Stimulated activated CD4-positive, alpha-beta T cell treated with anti-CD3 and anti-CD28 coated beads, Interleukin-2, amount 100 ng/mL, for 4 hours (primary cell): ENCODE measurements at places on chromosomes 12 and 14.

- DNase-seq, result no peak
Measured at GRCh38 chr14:24394275-24394674, 4.5 kb upstream of the NYNRIN start.

- no peak for DNase-seq
Measured at GRCh38 chr14:49641697-49642129, 6.7 kb upstream of the DNAAF2 start.

DNA sequence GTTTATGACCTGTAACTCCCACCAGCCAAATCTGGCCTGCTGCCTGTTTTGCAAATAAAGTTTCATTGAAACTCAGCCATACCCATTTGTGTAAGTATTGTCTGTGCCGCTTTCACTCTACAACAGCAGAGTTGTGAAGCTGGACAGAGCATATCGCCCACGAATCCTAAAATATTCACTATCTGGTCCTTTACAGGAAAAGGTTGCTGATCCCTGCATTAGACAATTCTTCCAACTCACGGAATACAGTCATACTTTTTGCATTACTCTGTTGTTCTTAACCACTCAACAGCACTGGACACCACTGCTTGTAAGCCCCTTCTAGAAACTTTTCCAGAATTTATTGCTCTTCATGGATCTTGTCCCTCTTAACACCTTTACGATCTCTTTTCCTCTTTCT is 435.4 kb downstream of the EGLN3 start:
- DNase-seq, result no peak

GRCh38 chr12:130650131-130650530 is 66.0 kb downstream of the RIMBP2 start:
- DNase-seq, result no peak

GRCh38 chr12:113322343-113322742 is 12.6 kb downstream of the SLC8B1 start:
- DNase-seq, result no peak

DNA sequence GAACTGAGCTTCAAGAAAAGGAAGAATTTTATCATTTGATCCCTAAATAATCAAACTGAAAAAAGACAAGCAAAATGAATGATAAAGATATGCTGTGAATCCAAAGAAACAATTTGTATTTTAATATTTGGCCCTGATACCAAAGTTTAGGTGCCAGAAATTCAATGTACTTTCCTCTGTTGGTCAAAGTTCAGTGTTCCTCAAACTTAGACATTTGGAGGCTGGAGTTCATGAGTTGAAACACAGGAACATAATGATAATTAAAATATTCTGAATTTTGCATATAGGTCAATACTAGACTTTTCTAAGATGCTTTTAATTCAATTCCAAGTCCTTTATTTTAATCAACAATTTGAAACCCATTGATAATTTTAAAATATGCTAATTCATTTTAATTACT is 1007.7 kb upstream of the ATXN7L3B start:
- DNase-seq, result no peak

- DNase-seq, result peak; percentile 79
Measured at GRCh38 chr12:1594261-1595025, at the start of gene FBXL14. FBXL14 (minus strand) TSS chr12:1594581; CDS start chr12:1594066, 515 bp downstream.

DNA sequence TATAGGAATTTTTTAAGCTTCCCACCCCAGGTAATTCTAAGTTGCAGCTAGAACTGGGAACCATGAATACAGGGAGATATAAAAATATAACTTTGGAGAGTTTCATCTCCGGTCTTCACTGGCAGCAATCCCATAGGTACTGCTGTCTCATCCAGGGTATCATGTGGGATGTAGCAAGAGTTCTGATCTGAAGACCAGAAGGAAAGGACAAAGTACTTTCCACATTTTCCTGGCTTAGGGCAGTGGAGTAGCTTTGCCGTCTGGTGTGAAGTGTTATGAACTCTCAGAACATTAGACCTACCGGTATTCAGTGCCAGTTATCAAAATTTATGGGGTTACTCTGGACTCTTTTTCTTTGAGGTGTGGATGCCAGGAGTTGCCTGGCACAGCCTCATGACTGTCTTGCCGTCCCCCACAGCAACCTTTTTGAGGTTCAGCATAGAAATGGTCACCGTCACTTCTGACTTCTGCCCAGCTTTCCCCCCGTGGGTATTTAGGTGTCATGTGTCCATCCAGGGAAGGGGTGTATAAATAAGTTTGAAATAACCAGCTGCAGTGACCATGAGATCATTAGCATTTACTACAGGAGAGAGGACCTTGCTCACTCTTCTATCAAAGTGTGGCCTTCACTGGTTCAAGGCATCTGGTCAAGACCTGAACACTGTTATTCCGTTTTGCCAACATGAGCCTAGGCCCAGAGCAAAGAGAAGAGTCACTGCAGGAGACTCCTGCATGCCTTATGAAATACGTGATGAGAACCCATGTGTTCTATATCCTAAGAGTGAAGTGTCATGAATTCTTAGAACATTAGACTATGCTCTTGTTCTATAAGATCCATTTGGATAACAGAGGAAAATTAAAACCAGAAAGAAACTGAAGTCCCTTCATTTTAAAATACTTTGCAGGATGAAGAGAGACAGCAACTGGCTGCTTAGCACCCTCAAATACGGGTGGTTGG is 22.2 kb downstream of the TMEM233 start:
- no peak for DNase-seq

DNA sequence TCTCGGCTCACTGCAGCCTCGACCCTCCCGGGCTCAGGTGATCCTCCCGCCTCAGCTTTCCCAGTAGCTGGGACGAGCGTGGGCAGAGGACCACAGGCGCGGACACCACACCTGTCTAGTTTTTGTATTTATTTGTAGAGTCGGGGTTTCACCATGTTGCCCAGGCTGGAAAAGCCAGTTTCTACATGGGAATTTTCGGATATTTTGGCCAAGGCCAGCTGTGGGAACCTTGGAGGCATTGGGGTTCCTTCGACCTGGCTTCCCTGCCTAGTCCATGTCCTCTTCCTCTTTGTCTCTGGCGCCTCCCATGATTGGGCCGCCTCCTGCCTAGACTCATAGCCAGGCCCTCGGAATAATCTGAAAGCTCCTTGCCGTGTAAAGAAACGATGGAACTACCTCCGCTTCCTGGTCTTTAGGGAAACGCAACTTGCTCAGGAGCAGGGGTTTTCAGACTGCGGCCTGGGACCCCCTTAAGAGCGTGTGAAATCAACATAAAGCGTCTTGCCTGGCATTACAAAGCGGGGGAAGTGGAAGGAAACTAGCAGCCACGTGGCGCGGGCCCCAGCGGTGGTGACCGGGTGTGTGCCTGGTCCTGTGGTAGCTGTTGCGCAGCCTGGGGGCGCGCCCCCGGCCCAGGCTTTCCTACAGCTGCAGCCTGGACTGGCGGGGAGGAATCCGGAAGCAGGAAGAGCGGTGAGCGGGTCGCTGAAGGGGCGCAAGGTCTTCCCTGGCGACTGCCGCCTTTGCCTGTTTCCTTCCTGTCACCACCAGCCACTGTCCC is 1.4 kb upstream of the HSP90AA1 start:
- peak; percentile 66 for DNase-seq

DNA sequence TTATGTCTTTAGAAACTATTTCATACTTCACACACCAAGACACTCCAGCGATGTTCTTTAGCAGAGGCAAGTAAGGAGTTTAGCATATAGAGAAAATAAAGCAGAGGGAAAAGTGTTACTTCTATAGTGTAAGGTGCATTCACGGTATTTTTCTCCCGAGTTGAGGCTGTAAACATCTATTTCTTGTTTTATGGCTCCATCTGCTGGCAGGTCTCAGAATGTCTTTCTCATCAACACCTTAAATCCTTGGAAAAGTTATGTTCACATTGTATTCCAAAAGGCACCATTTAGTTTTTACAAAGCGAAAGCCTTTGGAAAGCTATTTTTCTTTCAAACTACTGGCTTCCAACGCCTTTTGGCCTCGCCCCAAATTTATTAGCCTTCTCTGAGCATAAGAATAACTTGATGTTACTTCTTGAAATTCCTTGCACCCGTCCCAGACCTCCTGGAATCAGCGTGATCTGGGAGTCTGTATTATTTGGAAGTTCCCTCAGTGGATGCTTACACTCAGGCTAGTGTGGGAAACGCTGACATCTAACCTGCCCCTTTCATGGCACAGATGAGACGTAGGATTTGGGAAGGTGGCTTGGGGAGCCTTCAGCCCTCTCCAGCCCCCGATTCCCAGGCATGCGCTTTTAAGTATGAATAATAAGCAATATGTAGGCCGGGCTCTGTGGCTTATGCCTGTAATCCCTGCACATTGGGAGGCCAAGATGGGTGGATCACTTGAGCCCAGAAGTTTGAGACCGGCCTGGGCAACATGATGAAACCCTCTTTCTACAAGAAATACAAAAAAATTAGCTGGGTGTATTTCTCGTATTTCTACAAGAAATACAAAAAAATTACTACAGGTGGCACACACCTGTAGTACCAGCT is 1.9 kb upstream of the PIWIL1 start:
- DNase-seq, result no peak

- DNase-seq, result no peak
Measured at GRCh38 chr12:47415054-47415453, 290.8 kb downstream of the RPAP3 start.

GRCh38 chr12:12899530-12900380 is 8.4 kb downstream of the GPRC5A start:
- no peak for DNase-seq

DNA sequence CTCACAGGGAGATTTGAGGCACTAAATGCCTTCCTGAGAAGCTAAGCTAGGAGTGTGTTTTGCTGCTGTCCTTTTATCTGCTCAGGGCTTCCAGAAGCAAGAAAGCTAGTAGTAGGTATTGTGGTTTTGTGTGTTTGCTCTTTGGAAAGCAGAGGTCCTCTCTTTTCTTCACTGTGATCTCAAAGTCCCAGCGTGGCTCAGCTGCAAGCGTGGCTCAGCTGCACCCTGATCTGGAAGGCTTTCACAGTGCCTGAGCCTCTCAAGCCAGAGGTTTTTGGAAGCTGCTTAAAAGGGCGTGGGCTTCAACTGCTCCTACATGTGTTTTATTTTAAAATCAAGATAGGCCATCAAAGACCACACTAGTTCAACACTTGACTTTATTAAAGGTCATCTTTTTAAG is 337.4 kb upstream of the RGS6 start:
- DNase-seq, result no peak

GRCh38 chr14:69354383-69355153 is 43.5 kb downstream of the ERH start:
- DNase-seq, result peak; percentile 48

DNA sequence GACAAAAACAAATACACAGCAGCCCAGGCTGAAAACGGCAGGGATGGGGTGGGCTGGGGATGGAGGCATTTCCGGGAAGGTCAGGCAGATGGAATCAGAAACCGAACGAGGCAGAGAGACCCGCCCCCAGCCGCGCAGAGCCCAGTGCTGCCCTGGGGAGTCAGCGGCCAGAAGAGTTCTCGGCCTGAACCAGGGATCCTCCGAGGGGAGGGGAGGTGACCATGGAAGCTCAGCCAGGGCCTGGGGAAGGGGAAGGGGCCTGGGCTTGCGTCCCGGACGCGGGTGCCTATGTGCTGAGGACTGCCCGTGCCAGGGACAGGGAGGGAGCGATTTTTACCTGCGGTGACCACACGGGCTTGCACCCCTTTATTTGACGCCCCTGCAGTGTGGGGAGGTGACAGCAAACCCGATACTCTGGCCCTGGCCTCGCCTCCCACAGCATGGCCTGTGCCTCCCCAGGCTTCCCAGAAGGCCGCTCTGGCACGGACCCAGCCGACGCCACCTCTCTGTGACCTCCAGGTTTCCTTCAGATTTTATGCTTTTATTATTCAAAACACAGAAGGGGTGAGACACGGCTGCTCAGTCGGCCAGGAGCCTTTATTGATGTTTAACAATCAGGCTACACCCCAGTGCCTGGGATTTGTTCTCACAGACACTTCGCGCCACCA is 7.7 kb downstream of the LRCOL1 start:
- no peak for DNase-seq

- DNase-seq, result no peak
Measured at GRCh38 chr12:84375449-84376170, 537.0 kb downstream of the SLC6A15 start.

GRCh38 chr14:99272899-99273765 is 1.1 kb upstream of the BCL11B start:
- DNase-seq, result no peak

- peak; percentile 12 for DNase-seq
Measured at GRCh38 chr12:126772171-126772864, 1494.7 kb upstream of the TMEM132C start.

GRCh38 chr12:76549131-76549530 is 10.4 kb downstream of the OSBPL8 start:
- DNase-seq, result no peak

DNA sequence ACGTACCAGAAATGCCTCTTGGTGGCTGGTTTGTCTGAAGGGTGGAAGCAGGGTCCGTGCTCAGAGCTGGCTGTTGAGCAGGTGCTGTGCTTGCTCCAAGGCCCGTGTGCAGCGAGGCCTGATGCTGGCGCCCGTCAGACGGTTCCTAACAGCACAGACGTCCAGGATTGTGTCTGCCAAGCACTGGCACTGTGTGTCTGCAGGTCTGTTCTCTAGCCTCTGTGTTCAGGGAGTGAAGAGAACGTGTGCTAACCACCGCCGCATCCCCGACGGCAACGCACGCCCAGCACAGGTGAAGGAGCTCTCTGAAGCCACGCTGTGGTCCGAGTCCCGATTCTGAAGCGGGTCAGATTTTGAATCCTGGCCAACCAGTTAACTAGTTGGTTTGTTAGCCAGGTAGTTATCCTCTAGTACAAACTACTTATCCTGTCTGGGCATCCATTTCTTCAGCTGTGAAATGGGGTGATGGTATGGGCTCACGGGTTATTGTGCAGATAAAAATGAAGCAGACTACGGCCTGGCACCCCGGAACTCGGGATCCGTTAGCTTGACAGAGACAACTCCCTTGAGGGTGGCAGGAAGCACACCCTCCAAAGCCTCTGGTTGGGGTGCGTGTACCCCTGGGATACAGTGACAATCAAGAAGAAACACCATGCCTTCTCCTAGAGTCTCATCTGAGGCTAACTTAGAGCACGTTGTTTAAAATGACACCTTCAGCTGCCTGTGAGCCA is 18.6 kb upstream of the TDRD9 start:
- no peak for DNase-seq

- no peak for DNase-seq
Measured at GRCh38 chr12:100741084-100741711, 53.4 kb upstream of the ANO4 start.

DNA sequence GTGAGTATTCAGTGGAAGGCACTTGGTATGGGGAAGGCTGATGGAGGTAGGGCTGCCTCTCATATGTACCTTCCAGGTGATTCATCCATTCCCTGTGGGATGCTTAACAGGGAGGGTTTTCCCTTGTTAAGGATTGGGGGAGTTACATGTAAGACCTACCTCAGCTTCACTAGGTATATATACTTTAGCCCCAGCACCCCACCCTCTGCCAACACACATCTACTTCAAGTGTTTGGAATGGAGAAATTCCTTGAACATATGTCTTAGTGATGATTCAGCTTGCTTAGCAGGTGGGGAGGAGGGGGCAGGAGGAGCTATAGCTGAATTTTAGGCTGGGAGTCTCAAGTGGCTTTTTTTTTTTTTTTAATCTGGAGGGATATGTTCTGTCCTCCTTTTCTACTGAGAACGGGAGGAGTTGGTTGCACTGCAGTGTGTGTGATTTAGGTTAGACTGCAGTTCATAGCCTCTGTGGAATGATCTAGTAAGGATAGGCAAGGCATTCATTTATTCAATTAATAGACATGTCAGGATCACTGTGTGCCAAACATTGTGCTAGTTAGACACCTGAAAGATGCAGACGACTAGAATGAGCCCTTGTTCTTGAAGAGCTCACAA is 1.7 kb downstream of the PIP4K2C start:
- DNase-seq, result no peak
